ENCODE measurements at places on chromosomes 4 and X. TPM values are rescaled to one million over a fixed set of nuclear protein-coding genes. Genes with fewer than 3 reads are reported as not detected.

Gene PPP2R2C
- 0.22 TPM for polyA plus RNA-seq

- no peak for DNase-seq
These were observed 2387.6 kb downstream of the PCDH7 start for GRCh38 chr4:33107814-33108213.

GRCh38 chrX:109812236-109812635, 79.2 kb upstream of the ACSL4 start:
- no peak for DNase-seq

Gene UGT2B7
- polyA plus RNA-seq, result 71.2 TPM

DNA sequence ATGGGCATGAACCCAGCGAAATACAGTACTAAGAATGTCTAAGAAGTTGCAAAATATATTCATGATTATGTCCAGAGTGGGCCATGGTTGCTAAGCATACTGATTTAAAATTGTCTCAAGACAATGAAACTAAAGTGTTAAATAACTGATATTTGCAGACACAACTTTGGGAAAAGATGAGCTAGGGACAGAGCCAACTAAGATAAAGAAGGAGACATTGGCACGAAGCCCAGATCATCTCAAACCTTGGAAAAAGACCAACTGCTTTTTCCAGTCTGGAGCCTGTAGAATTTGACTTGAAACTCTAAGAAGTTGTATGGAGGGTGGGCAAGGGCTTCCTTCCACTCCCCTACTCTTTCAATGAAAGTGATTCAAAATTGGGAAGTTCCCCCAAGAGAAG, 108.5 kb upstream of the GLRA2 start:
- DNase-seq, result no peak

- DNase-seq, result no peak
These were observed 79.1 kb downstream of the AMOT start for GRCh38 chrX:112761242-112762207.

- DNase-seq, result no peak
These were observed 594.7 kb downstream of the SMARCA1 start for GRCh38 chrX:128928636-128929035.

Gene TMEM150C
- 30.2 TPM for polyA plus RNA-seq

Gene HSFX1
- 1.9 TPM for polyA plus RNA-seq

GRCh38 chr4:154125340-154125739, 336.5 kb upstream of the SFRP2 start:
- no peak for DNase-seq

DNA sequence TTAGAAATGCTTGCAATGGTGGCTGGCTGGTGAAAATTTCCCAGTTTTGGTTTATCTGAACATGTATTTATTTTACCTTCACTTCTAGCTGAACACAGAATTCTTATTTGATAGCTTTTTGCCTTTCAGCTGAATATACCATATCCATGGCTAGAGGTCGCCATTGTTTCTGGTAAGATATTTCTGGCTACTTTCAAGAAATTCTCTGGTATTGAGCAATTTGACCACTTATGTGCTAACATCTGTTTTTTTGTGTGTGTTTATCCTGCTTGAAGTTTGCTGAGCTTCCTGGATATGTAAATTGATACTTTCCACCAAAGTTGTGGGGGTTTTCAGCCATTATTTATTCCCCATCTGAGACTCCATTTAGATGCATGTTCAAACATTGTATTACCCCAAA, 75.4 kb downstream of the FBXW7 start:
- DNase-seq, result no peak

Gene TMEM271
- polyA plus RNA-seq, result not detected

DNA sequence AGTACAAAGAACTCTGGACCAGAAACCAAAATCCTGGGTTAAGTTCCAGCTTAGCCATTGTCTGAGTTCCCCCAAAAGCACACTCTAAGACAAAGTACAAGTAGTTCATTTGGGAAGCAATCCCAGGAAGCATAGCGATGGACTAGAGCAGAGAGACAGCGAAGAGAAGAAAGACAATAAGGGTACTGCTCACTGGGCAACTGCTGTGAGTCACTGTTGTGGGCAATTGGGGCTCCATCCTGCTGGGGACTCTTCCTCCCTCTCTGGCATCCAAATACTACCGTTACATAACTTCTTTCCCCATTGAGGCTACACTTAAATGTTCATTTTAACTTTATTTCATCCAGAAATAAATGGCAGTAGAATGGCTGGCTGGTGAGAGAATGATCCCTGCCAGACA, 14.1 kb downstream of the SRPX start:
- no peak for DNase-seq

GRCh38 chrX:132472397-132472796, 16.4 kb downstream of the MBNL3 start:
- no peak for DNase-seq

Gene MRFAP1
- 476 TPM for polyA plus RNA-seq

DNA sequence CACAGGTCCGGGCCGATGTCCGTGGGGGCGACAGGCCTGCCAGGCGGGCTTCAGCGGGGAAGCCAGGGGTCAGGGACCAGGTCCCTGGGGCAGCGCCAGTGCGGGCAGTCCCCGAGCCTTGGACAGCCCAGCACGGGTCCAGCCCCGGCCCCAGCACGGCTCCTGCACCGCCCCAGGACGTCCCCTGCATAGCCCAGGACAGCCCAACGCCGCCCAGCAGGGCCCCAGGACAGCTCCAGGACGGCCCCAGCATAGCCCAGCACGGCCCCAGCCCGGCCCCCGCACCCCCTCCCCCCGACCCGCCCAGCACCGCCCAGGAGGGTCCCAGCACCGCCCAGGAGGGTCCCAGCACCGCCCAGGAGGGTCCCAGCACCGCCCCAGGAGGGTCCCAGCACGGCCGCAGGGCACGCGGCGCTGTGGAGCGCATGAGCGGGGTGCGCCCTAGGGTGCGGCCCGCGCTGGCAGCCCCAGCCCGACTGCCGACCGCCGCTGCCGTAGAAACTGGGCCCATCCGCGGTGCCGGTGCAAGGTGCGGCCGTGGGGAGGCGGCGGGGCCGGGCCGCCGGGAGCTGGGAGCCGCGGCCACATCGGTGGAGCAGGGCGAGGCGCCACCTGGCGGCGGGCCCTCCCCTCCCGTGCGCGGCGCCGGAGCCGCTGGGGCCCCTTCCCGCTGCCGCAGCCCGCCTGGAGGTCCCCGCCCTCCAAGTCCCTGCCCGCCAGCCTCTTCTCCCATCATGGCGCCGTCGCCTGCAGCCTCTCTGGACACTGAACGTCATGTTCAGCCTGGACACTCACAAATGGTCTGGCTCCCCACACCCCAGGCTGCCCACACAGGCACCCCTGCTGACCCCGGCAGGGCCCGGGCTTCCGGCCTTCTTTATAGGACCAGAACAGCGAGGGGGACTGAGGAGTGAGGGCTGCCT, 106.8 kb upstream of the NKX1-1 start:
- DNase-seq, result no peak

DNA sequence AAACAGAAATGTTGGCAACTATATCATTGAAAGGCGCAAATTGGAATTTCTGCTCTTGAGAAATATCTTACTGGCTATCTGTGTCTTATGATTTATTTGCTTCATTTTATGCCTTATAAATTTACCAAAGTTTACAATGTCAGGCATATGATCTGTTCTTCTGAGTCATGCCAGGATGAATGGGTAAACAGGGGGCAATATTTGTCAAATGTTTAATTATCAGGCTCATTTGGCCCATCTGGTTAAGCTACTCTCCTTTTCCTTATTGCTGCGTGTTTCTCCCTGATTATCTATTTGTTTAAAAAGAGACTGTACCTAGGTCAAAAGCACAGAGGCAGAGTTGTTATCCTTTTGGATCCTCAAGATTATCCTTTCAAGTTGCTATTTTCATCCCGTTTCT, 903.8 kb upstream of the PCDH10 start:
- no peak for DNase-seq

DNA sequence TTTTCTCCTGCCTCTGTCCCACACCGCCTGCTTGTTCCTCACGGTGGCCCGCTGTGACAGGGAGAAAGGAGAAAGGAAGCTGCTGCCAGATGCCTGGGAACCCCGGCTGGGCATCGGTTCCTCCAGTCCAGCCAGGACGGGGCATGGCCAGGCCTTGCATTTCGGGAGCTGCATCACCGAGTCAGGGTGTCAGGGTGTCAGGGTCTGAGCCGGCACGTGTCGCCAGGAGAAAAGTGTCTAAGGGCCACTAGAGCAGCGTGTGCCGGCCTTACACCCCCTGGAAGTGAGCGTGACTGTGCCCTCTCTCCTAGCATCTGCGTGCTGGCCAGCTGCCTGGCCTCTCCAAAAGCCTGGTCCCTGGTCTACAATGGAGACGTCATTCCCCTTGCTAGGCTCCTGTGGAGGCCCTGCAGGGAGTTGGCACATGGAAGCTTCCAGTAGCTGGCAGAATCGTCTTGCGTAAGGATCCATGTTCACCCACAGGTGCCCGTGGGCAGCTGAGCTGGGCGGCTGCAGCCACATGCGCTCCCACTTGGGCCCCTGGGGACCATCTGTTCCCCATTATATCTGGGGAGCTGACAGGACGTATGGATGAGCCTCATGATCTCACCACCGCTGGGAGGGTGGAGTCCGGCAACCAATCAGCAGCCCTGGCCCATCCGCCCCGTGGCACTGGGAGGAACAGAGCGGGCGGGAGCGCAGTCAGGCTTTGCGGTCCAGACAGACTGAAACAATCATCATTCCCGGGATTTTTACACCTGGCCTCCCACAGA, 39.9 kb upstream of the HMX1 start:
- DNase-seq, result no peak

Gene MID1IP1
- polyA plus RNA-seq, result 16.0 TPM
